ENCODE measurements at places on chromosomes 11 and 22. TPM values are rescaled to one million over a fixed set of nuclear protein-coding genes. Genes with fewer than 3 reads are reported as not detected.

DNA sequence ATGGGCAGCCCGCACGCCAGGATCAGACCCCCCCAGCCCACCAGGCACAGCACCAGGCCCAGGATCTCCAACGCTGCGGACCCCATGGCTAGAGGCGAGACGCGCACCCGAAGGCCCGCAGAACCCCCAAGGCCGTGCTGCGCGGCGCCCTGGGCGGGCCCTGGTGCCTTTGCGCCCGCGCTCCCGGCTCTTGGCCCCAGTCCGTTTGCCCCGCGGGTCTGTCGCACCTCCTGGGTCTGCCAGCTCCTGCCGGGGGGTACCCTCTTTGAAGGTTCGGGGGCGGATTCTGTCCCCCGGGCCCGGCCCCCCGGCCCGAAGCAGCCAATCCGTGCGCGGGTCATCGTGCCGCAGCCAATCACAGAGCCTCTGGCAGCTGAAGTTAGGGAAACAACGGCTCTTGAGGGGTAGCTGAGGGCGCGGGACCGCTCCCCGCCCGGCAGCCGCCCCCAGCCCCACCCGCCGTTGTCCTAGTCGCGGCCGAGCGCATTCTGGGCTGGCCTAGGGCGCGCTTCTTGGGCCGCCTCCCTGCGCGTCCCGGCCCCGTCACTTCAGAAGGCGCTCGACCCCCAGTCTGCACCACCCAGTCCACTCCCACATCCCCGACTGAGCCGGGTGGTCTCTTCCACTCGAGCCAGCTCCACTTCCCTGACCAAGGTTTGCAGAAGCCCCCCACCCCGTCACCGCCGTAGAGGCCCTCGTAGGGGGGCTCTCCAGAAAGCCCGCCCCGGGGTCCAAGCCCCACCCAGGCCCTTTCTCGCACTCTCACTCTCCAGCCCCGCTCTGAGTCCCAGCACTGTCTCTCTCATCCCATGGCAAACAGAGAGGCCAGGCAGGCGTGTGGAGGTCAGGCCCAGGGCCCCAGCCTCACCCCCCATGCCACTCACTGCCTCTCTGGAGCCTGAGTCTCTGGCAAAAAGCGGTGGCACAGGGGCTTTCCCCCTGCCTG lies at the start of gene CLDN5:
CLDN5 (minus strand) TSS at position 241 of the 946 bp plus-strand sequence; CDS start at position 86, 155 bp downstream.
- DNase-seq: peak; percentile 82
- H3K4me3 ChIP-seq: peak within 1 kb of the TSS; percentile 64
- peaks cover 42% of the 10 kb centered on the region for H3K27me3 ChIP-seq

DNA sequence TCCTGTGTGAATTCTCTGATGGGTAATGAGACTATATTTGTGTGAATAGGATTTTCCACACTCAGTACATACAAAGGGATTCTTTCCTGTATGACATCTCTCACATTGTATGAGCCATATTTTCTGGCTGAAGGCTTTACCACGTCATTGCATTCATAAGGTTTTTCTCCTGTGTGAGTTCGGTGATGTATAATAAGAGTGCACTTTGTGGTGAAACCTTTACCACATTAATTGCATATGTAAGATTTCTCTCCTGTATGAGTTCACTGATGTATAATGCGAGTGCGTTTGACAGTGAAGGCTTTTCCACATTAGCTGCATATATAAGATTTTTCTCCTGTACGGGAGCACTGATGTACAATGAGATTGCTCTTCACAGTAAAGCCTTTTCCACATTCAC lies 455.4 kb upstream of the CNTN5 start:
- H3K4me1 ChIP-seq: no peaks in the 10 kb centered on the region
- no peaks in the 10 kb centered on the region for H3K36me3 ChIP-seq
- no peak overlapping the region for H3K27ac ChIP-seq
- DNase-seq: no peak
- H3K4me3 ChIP-seq: no peak overlapping the region

FGF19 gene
- total RNA-seq: 27.4 TPM

DNA sequence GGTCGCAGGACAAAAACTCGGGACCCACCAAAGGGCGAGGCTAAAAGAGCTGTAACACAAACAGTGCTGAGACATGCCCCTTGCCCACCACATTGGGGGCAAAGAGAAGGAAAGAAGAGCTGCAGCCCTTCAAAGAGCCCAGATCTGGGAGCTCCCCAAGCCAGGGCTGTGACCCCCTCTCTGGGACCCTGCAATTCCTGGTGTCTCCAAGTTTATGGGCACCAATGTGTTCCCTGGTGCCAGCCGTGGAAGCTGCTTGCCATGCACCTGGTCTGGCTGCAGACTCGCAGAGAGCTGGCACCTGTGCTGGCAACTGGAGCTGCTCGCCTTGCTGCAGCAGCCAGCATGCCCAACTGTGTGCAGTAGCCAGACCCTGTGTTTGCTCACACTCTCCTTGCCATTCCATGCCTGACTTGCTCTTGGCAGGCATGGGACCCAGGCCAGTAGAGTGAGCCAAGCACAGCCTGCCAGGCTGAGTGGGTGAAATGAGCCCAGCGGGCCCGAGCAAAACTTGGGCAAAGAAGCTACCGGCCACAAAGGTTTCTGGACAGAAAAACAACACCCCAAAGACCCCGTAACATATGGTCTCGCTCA lies 16.0 kb downstream of the RRP8 start:
- H3K27me3 ChIP-seq: no peaks in the 10 kb centered on the region
- DNase-seq: no peak
- 0 out of 2 replicates have a peak, but pooled peaks cover 6% of the 10 kb centered on the region for H3K36me3 ChIP-seq
- H3K27ac ChIP-seq: no peak overlapping the region

ALDH3B2 gene
- not detected for total RNA-seq

DNA sequence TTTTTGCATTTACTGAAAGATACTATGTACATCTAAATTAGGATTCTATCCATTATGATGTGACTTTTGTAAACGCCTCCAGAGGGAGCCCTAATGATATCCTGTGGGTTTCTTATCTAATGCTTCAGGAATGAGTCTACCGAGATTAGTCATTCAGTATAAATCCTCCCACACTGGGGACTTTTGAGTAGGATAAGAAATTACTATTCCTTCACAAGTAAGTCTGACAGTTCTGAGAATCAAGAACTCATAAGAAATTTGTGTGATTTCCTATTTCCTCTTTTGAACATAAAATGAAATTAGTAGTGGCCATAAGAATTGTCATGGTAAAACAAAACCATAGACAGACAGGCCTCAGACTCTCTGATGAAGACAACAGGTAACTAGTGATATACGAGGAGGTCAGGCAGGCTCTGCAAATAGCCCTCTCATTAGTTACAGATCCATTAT lies 10.0 kb upstream of the OR5M1 start:
- no peak overlapping the region for H3K27ac ChIP-seq
- no peaks in the 10 kb centered on the region for H3K27me3 ChIP-seq
- no peaks in the 10 kb centered on the region for H3K4me1 ChIP-seq
- no peak overlapping the region for H3K4me3 ChIP-seq

DNA sequence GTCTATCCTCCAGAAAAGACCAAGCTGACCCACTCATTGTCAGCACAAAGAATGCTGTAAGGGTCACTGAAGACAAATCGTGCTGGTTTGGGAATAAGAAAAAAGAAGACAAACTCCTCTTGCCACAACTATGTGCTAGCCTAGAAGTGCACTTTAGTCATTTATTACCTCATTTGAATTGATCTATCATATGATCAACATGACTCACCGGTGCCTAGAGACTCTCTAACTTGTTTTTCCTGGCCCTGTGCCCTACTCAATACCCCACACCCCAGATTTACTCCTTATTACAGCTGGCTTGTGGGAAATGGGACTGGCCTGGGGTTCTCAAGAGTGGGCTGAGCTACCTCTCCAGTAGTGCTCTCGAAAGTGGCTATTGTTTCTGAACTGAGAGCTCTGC lies 35.9 kb upstream of the HORMAD2 start:
- DNase-seq: no peak
- H3K4me1 ChIP-seq: no peaks in the 10 kb centered on the region
- H3K36me3 ChIP-seq: no peaks in the 10 kb centered on the region
- H3K4me3 ChIP-seq: no peak overlapping the region
- H3K27me3 ChIP-seq: no peaks in the 10 kb centered on the region

TMPRSS4 gene
- 0.04 TPM for total RNA-seq

SLC22A6 gene
- total RNA-seq: not detected

OR6T1 gene
- not detected for total RNA-seq

DNA sequence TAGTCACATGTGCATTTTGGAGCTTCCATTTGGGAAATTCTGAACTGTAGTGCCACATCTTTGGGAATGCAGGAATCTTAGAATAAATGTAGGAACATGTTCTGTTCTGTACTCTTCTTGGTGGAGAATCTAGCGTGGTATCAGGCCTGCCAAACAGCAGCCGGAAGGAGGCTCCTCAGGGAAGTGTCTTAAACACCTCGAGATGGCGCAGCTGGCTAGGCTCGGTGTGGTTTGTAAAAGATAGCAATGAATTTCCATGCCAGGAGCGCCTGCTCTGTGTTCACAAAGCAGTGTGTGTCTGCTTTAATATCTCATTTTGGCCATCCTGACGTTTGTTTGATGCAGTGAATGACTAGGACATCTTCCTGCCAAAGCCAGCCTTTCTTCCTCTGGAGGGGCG lies 145.1 kb downstream of the ATXN10 start:
- H3K4me3 ChIP-seq: no peak overlapping the region
- no peak for DNase-seq
- no peaks in the 10 kb centered on the region for H3K4me1 ChIP-seq
- H3K36me3 ChIP-seq: no peaks in the 10 kb centered on the region

DNA sequence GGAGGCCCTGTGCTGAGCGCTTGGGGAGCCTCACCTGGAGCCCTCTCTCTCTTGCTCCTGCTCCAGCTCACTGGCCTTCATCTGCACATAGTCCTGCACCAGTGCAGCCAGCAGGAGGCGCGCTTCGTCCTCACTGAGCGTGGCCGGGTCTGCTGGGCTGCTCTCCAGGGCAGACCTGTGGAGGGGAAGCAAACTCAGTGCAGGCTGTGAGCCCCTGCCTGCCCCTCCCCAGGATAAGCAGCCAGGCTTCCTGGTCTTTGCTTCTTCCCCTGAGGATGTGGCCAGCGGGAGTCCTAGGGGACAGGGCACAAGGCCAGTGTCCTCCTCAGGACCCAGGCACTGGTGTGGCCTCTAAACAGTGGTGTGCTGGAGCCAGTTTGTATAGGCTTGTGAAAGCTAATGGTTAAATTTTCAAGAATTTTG lies 2.2 kb downstream of the CALCA start:
- H3K27me3 ChIP-seq: peaks cover 51% of the 10 kb centered on the region
- H3K36me3 ChIP-seq: no peaks in the 10 kb centered on the region
- no peak overlapping the region for H3K4me3 ChIP-seq
- peaks cover 27% of the 10 kb centered on the region for H3K4me1 ChIP-seq
- DNase-seq: peak; percentile 86

DNA sequence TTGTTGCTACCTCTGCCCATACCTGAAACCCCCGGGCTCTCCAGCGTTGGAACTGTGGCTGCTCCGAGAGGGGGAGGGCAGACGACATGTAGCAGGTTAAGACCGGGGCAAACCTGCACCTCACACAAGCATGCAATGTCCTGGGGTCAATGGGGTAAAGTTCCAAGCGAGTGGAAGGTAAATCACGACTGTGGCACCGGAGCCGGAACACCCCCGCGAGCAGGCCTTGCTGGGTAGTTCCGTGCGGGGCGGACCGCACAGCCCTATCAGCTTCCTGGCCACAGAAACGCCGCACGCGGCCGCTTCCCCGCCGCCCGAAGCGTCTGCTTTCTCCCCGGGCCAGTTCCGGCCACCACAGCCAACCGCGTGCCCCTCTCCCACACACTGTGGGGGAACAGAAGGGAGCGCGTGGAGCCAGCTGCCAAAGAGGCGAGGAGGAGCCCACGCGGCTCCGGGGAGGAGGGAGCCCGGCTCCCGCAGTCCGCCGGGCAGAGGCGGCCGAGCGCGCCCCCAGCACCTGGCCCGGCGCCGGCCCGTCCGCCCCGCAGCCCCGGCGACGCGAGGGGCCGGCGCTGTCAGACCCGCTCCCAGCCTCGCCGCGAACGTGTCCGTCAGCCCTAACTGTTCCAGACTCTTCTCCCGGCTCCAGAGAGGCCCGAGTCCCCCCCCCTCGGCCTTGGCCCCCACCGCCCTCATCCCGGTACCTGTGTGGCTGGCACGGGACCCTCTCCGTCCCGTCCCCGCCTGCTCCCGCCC lies 1.6 kb downstream of the SPTBN2 start:
- H3K27ac ChIP-seq: no peak overlapping the region
- H3K4me1 ChIP-seq: peaks cover 22% of the 10 kb centered on the region
- H3K27me3 ChIP-seq: peaks cover 56% of the 10 kb centered on the region
- DNase-seq: peak; percentile 61

GAL3ST3 gene
- total RNA-seq: 48.0 TPM

DNA sequence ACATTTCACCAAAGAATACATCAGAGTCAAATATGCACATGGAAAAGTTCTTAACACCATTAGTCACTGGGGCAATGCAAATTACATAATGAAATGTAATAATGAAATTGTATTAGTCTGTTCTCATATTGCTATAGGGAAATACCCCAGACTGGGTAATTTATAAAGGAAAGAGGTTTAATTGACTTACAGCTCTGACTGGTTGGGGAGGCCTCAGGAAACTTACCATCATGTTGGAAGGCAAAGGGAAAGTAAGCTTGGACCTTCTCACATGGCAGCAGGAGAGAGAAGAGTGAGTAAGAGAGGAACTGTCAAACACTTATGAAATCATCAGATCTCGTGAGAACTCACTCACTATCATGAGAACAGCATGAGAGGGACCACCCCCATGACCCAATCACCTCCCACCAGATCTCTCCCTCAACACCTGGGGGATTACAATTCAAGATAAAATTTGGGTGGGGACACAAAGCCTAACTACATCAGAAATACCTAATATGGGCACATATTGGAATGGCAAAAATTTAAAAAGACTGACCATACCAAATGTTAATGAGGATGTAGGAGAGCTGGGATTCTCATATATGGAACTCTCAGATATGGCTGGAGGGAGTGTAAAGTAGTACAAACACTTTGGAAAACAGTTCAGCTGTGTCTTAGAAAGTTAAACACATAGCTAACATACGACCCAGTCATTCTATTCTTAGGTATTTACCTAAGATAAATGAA lies 65.1 kb upstream of the CD44 start:
- no peak for DNase-seq
- no peaks in the 10 kb centered on the region for H3K27me3 ChIP-seq
- no peak overlapping the region for H3K27ac ChIP-seq
- no peaks in the 10 kb centered on the region for H3K36me3 ChIP-seq
- H3K4me1 ChIP-seq: no peaks in the 10 kb centered on the region

DNA sequence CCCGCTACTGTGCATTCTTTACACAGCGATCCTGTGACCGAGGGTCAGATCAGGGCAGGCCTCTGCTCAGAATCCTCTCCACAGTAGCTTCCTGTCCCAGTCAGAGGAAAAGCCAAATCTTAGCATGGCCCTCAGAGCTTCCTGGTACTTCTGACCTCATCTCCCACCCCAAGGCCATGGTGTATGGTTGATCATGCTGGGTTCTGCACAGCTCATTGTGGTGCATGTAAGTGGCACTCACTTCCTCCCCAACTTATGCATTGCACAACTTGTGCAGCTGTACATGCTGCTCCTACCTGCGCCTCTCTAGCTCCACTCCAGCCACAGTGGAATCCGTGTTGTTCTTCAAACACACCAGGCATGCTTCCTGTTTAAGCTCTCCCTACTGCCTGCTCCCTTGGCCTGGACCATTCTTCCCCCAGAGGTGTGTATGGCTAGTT lies 20.3 kb downstream of the BMAL1 start:
- H3K4me1 ChIP-seq: no peaks in the 10 kb centered on the region
- H3K27ac ChIP-seq: no peak overlapping the region
- no peak overlapping the region for H3K4me3 ChIP-seq
- no peak for DNase-seq

MMP10 gene
- total RNA-seq: 0.10 TPM
